Ovary (tissue), 10 donors: ENCODE measurements at places on chromosomes 1 and 21. TPM values are rescaled to one million over a fixed set of nuclear protein-coding genes. Genes with fewer than 3 reads are reported as not detected.

The PCBP3 gene
- 5.4 TPM for total RNA-seq

The PAPPA2 gene
- total RNA-seq = not detected

The ERICH3 gene
- total RNA-seq = 0.48 TPM

The KIF26B gene
- 1.4 TPM for total RNA-seq

The EDARADD gene
- 2.9 TPM for total RNA-seq

The RXFP4 gene
- total RNA-seq = not detected

The MASP2 gene
- total RNA-seq = not detected

GRCh38 chr21:44699502-44700001 is 2.6 kb downstream of the KRTAP10-12 start:
- H3K27me3 ChIP-seq = no peaks in the 10 kb centered on the region
- no peaks in the 10 kb centered on the region for H3K4me1 ChIP-seq
- H3K27ac ChIP-seq = no peak overlapping the region
- no peak for DNase-seq
- no peak overlapping the region for H3K4me3 ChIP-seq

GRCh38 chr1:46594063-46594462 is 10.0 kb downstream of the MKNK1 start:
- no peak for DNase-seq
- no peaks in the 10 kb centered on the region for H3K4me1 ChIP-seq
- no peaks in the 10 kb centered on the region for H3K36me3 ChIP-seq
- no peaks in the 10 kb centered on the region for H3K27me3 ChIP-seq
- H3K4me3 ChIP-seq = no peak overlapping the region

DNA sequence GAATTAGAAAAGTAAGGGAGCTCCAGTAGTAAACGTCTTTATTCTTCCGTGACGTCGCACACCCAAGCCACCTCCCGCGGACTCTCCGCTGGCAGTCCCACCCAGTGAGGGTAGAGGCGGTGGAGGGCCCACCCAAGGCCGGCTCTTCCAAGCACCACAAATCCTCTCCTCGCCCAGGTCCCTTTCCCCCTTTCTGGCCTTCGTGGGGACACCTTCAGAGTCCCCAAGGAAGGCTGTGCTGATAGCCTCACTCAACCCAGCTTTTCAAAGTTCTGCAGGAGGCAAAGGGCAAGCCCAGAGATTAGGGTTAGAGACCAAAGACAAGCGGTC is 349 bp upstream of the GPN2 start:
- peaks cover 5% of the 10 kb centered on the region for H3K4me1 ChIP-seq
- H3K4me3 ChIP-seq = peak overlapping the region; percentile 79
- H3K36me3 ChIP-seq = no peaks in the 10 kb centered on the region
- no peak for DNase-seq

DNA sequence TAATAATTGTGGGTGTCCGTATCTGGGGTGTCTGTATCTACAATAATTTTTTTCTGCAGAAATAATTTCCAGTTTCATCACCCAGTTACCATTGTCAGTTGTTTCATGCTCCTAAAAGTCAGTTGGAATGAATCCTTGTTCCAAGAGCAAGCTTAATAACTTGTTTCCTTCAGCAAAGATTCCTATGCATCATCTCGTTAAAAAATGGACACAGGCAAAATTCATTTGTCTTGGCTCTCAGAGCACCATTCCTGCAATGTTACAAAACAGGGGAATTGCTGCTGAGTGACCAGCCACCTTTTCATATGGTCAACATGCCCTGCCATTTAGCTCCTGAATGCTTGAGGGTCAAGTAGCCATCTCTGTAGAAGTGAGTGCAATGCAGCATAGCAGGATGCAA is 393.4 kb downstream of the KCNT2 start:
- no peak for DNase-seq
- no peaks in the 10 kb centered on the region for H3K27me3 ChIP-seq
- H3K4me3 ChIP-seq = no peak overlapping the region
- H3K4me1 ChIP-seq = no peaks in the 10 kb centered on the region
- H3K36me3 ChIP-seq = no peaks in the 10 kb centered on the region

DNA sequence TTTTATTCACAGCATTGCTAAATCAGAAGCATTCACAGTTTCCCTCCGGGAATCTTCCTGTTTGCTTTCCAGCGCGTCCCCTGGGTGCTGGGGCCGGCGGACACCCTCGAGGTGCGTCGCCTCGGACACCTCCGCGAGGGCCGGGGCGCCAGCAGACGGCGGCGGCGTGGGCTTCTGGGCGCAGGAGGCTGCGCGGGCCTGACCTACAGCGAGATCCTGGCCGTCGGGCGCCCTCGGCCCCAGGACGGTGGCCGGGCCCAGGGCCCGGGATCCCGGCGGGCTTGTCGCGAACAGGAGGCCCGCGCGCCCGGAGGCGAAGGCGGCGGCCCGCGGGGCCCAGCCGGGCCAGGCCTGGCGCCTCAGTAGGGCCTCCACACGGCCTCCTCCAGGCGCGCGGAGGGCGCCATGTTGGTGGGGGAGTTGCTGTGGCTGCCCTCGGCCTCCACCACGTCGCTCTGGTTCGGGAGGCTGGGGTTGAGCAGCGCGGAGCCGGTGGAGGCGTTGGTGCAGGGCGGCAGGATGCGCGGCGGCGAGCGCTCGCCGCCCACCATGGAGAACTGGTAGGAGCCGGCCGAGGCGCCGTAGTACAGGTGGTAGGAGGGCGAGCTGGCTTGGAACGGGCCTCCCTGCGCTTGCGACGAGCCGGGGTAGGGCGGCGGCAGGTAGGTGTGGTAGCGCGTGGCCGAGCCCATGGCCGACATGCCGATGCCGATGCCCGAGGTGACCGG is 123.1 kb downstream of the CLIC6 start:
- H3K27ac ChIP-seq = no peak overlapping the region
- no peaks in the 10 kb centered on the region for H3K36me3 ChIP-seq
- peaks cover 2% of the 10 kb centered on the region for H3K4me1 ChIP-seq
- no peak overlapping the region for H3K4me3 ChIP-seq

- H3K27me3 ChIP-seq = no peaks in the 10 kb centered on the region
- no peak for DNase-seq
Measured at GRCh38 chr1:41700581-41700980, 216.1 kb upstream of the EDN2 start.

DNA sequence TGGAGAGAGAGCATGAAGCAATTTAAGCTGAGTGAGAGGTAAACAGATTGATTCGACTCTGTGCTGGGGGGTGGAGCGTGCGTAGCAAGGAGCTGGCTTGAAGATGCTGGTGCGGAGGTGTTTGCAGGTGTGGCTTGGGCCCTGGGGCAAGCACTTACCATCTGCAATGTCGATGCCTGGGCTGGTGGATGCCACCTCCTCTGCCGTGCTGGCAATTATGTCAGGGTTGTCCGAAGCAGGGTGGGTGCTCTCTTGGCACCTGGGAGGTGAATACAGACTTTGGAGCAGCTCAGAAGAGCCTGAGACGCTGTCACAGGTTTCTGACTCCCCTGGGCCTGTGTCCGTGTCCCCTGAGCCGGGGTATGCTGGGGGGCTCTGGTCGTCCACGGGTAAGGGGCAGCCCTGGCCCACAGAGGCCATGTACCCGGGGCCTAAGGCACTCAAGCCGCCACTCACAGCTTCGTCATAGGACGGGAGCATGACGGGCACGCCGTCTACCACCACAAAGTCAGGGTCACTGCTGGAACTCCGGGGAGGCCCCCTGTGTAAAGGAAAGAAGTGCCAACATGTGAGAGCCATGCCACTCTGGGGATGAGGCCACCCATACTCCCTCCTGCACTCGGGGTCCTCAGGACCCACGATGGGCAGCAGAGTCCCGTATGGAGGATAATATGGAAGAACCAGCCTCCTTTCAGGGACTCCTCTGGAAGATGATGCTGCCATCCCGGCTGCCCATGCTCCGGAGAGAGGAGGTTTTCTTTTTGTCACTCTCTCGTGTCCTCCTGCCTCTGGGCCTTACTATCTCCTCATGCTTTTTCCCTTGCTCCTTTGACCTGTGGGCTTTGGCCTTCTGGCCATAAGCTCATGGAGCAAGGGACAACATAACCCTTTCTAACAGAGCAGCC is 80.3 kb upstream of the TLR5 start:
- H3K4me1 ChIP-seq = no peaks in the 10 kb centered on the region
- no peaks in the 10 kb centered on the region for H3K27me3 ChIP-seq
- no peak for DNase-seq

DNA sequence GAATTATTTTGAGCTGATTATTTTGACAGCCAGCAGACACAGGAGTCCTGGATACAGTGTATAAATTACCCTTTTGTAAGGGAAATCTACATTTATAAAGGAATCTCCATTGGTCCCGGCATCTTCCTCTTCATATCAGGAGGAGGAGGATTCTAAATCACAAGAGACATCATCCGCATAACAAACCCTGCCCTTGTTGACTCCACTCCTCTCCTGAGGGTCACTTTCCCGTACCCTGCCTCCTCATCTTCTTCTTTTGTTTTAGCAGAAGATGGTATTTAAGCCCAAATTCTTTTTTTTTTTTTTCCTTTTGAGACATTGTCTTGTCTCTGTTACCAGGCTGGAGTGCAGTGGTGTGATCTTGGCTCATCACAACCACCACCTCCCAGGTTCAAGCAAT is 14.6 kb upstream of the PKNOX1 start:
- no peak overlapping the region for H3K27ac ChIP-seq
- no peaks in the 10 kb centered on the region for H3K36me3 ChIP-seq
- no peak overlapping the region for H3K4me3 ChIP-seq
- H3K27me3 ChIP-seq = no peaks in the 10 kb centered on the region
- H3K4me1 ChIP-seq = no peaks in the 10 kb centered on the region

GRCh38 chr1:218344814-218345672 is at the start of gene TGFB2:
Gene TGFB2 (plus strand): TSS chr1:218345336. CDS start chr1:218346702, 1,366 bp downstream.
- H3K27me3 ChIP-seq = no peaks in the 10 kb centered on the region
- H3K4me1 ChIP-seq = no peaks in the 10 kb centered on the region

- DNase-seq = no peak
- H3K4me3 ChIP-seq = no peak overlapping the region
- H3K27ac ChIP-seq = no peak overlapping the region
- no peaks in the 10 kb centered on the region for H3K36me3 ChIP-seq
- H3K27me3 ChIP-seq = no peaks in the 10 kb centered on the region
Measured at GRCh38 chr1:150981177-150981804, 801 bp upstream of the ANXA9 start.

- no peak overlapping the region for H3K27ac ChIP-seq
- H3K27me3 ChIP-seq = no peaks in the 10 kb centered on the region
- DNase-seq = no peak
- H3K4me1 ChIP-seq = no peaks in the 10 kb centered on the region
- H3K4me3 ChIP-seq = no peak overlapping the region
Measured at GRCh38 chr1:210633636-210634035, 304.9 kb downstream of the HHAT start.

DNA sequence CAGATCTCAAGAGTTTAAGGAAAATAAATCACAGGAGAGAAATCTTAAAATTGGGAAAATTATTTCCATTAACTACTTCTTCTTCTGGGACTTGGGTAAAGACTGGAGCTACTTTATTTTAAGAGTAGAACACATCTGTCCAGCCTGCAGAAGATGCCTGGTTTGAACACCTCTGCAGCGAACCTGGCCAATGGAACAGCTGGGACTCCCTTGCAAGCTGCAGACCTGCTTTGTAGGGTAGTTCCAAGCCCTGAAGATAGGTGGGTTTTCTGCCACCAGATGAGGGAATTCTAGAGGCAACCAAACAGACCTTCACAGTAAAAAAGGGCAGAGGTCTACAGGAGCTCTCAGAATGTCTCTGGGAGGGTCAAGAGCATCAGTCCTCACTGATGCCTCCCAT is 86.5 kb upstream of the CACNA1E start:
- no peak overlapping the region for H3K4me3 ChIP-seq
- no peaks in the 10 kb centered on the region for H3K36me3 ChIP-seq
- no peaks in the 10 kb centered on the region for H3K27me3 ChIP-seq
- no peak overlapping the region for H3K27ac ChIP-seq
- no peaks in the 10 kb centered on the region for H3K4me1 ChIP-seq

GRCh38 chr21:32380940-32381339 is 11.9 kb downstream of the URB1 start:
- no peaks in the 10 kb centered on the region for H3K27me3 ChIP-seq
- DNase-seq = no peak
- H3K4me3 ChIP-seq = no peak overlapping the region
- no peaks in the 10 kb centered on the region for H3K36me3 ChIP-seq

- peak overlapping the region; percentile 39 for H3K27ac ChIP-seq
- peak overlapping the region; percentile 8 for H3K4me3 ChIP-seq
- peaks cover 14% of the 10 kb centered on the region for H3K4me1 ChIP-seq
- peak; percentile 49 for DNase-seq
- no peaks in the 10 kb centered on the region for H3K36me3 ChIP-seq
Measured at GRCh38 chr1:43558346-43558841, 27.7 kb downstream of the PTPRF start.
